Erythroblast (primary cell): ENCODE measurements at places on chromosomes 1 and 21.

DNA sequence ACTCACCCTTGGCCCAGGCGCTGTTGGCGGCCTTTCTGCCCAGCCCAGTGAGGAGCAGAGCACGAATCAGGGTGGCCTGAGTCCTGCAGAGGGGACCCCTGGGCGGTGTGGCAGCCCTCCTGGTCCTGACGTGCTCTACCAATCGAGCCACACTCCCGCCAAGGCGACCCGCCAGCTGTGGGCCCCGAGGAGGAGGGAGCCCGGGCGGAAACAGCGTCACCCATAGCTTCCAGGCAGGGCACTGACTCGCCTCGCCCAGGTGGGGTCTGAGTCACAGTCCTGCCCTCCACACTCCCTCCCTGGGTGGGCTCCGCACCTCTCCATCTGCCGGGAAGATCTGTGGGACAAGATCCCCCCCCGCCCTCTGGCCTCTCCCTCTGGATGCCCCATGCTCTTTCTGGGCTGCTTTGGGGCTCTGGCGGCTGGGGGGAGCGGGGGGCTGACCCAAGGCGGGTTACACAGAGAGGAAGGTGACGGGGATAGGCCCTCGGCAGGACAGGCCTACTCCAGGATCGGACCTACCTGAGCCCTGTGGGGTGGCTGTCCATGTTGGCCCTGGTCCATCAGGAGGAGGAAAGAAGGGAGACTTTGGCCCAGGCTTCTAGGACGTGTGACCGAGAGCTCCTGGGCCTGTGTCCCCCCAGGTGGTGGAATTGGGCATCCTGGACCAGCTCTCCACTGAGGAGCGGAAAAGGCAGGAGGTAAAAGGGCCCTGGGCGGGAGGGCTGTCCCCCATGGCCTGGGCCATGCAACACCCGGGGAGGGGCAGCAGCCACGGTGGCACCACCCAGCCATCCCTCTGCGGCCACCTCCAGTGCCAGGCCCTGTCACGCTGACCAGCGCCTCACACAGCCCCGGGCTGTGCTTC lies 14.0 kb downstream of the ARHGEF16 start:
- no peak for DNase-seq

- no peak for DNase-seq
Measured at GRCh38 chr21:39705849-39706248, 39.1 kb upstream of the IGSF5 start.

DNA sequence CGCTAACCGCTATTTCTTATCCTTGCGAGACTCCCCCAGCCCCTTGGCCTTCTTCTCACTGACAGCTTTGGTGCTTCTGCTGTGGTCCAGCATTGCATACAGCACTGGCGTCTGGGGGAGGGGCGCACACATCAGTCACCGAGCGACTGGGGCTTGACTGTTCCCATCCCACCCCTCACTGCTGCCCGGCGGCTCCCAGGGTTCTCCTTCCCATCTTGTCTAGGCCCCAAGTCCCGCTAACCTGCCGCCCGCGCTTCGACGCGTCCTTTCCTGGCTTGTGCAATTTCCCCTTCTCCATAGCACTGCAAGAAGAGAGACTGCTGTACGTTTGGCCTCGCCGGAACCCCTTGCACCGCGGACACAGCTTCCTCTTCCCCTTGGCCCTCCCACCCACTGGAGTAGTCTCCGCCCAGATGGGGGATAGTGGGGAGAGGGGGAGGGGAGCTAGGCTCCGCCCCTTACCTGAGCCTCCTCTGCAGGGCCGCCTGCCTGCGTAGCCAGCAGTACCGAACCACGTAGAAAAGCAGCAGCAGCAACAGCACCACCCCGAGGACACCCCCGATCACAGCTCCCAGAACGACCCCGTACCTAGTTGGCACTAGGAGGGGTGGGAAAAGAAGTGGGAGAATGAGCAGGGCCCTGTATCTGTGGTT lies 3.8 kb downstream of the MPZ start:
- peak; percentile 64 for DNase-seq

DNA sequence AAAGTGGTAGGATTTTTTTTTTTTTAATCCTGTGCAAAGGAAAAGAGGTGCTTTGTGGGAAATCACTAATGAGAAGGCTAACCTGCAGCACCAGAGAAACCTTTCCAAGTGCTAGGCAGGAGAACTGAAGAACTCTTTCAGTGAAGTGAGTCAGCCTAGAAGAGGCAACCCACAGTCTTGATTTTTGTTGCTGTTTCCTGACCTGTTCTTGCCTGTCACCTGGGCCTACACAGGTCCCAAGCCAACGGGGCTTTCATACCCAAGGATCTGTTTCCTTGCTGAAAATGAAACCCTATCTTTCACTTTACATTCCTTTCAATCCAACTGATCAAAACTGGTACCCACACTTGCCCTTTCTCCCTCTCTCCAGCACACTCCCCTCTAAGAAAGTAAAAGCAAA lies 7.1 kb upstream of the IKBKE start:
- DNase-seq, result no peak

DNA sequence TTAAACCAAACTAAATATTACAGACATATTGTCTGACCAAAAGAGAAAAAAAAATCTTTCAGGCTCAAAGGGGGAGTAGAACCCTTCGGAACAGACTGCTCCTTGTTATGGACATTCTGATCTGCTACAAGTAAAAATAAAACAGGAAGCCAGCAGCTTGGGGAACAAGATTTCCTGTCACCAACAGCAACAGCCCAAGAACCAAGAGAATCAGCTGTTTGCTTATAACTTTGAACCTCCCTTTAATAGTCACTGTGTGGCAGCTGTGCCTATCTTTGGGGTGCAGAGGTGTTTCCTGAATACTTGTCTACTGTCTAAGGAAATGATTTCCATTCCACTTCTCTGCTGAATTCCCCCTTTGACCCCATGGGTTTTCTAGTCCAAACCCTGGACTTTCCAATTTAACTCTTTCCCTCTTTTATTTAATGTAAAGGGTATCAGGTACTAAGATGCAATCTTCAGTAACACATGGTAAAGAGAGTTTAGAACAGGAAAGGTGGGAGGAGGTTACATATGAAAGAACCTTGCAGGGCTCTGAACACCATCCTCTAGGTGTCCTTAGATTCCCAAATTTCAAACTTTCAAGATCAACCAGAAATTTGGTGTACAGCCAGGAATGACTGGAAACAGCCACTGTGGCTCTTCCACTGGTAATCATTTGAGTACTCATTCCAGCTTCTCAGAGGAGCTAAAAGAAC lies 38.6 kb downstream of the GPR3 start:
- DNase-seq, result no peak

DNA sequence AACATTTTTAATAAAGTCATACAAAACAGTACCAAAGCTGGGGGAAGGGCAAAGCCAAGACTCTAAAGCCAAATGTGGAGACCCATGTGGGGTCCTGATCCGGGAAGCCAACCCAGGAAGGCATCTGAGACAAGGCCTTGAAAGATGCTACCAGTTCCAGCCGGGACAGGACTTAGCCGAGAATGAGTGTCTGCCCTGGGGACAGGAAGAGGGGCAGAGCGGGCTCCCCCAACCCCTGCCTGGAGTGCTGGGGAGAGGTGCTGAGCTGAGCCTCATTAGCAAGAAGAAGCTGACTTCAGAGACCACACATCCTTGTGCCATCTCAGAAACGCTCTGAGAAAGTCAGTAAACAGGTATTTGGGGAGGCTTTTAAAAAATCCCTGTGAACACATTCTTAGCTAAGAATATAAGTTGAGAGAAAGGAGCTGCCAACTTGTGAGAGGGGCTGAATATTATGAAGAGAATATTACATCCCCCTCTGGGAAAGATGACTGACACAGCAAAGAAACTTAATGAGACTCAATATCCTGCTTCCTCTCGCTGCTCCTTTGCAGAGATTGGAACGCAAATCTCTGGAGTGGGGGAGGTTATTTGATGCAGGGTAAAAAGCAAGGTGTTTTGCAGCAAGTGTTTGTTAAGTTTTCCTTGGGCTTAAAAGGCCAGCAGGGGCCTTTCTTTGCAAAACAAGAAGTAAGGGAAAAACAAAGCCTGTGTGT lies 103.3 kb upstream of the KCND3 start:
- DNase-seq, result no peak

DNA sequence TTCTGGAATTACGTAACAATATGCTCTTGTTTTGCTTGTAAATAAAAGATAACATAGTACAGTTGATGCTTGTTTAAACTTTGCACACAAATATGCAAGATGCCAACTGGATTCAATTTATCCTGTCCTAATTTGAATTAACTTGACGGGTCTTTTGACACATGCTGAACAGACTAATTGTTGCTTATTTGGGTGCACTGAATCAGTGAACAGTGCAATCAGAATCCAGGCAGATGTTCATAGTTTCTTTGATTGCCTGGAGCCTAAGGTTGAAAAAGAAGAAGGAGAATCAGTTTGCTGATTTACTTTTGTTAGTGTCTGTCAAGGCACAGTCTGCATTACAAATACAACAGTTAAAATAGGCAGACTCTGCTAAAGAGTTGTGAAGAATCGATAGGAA lies 307.9 kb downstream of the COL11A1 start:
- no peak for DNase-seq

GRCh38 chr1:220556641-220557040 lies 28.7 kb downstream of the MARK1 start:
- no peak for DNase-seq

DNA sequence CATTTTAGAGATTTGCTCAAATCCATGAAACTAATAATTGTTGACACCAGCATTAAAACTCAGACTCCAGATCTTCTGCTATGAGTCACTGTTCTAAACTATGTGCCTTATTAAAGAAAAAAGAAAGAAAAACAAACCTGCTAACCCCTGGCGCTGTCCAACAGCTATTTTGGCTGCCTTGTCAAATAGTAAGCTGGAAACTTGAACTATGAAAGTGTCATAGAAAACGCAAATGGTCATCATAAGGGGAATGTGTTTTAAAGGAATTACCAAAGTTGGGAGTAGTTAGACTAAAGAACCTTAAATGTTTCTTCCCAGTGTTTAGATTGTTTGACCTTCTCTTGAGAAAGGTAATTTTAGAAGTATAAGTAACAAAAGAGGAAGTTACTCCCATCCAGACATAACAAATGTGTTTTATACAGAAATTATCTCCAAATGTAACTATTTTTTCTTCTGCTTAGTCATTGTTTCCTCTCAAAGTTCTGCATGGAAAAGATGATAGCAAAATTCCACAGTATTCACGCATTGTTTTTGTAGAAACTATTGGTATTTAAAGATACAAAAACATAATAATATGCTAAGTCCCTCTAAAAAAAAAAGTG lies 272.4 kb downstream of the TPR start:
- no peak for DNase-seq

- no peak for DNase-seq
Measured at GRCh38 chr1:234413990-234414389, 40.7 kb downstream of the COA6 start.

DNA sequence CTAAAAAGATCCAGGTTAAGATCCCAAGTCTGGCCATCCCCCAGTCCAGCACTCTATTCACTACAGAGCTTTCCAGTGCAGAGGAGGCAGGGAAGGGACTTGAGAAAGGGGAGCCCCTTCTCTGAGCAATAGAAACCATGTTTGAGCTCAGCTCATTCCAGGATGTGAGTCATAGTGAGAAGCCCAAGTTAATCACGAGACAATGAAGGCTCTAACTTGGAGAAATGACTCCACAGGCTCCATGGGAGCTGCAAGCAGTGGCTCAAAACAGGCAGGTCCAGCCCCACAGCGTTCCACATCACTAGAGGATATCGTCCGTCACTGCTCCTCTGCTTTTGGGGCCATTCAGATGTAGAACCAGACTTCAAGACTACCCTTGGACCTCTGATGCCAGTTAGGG lies 59.1 kb downstream of the CAMK2N1 start:
- no peak for DNase-seq

GRCh38 chr21:39845571-39846130 lies 21.6 kb upstream of the PCP4 start:
- no peak for DNase-seq

DNA sequence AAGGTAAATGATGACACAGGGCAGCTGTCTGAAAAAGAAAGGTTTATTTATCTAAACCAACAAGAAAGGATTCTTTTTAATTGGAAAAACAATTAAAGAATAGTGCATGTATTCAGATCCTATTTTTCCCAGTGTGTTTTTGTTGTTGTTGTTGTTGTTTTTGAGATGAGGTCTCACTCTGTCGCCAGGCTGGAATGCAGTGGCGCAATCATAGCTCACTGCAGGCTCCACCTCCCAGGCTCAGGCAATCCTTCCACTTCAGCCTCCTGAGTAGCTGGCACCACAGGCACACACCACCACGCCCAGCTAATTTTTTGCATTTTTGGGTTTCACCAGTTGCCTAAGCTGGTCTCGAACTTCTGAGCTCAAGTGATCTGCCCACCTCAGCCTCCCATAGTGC lies 22.1 kb downstream of the NEK2 start:
- peak; percentile 44 for DNase-seq

DNA sequence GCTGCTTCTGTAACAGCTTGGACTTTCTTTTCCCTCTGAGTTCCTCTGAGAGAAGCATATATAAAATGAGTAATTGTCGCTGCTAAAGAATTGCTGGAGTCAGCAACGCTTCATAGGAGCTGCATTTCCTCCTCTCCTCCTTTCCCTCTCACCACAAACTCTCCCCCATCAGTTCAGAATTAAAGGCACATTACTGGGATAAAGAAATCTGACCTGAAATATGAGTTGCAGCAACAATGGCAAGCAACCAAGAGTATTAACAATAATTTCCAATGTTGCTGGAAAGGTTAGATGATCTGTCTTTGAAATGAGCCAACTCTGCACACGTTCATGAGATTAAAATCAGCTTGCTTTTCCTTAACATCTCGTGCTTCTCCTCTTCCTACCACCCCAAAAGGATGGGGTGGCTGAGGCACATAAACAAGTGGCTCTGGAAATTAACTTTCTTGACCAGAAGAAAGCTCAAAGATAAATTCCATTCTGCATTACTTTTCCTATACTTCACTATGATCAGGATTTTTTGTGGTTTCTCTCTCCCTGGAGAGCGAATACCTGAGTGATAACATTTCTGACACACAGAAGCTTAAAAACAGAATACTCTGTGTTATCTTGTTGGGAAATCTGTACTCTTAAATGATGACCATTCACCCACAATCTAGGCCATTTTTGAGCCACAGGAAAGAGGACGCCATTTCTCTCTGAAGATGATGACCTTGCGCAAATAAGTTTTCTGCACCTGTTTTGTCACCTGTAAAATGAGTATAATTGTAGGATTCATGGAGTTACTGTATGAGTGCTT lies 90.2 kb downstream of the TGFBR3 start:
- no peak for DNase-seq

GRCh38 chr1:64093941-64094340 lies 109.5 kb upstream of the UBE2U start:
- no peak for DNase-seq

DNA sequence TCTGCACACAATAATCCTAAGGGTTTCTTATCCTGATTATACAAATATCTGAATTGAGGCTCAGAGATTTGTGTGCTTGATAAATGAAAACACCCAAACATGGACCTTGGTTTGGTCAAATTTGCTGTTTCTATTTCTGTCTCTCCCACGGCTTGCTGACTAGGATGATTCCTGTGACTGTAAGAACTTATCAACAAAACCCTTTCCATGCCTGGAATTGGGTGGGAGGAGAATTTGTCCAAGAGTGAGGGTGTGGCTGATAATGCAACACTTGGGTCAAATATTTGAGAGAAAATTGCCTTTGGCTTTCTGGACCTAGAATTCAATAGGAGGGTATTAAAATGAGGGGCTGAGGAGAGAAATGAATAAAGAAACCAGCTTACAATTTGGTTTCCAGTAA lies 48.0 kb downstream of the RHBG start:
- no peak for DNase-seq
